ENCODE measurements at places on chromosomes 3 and 15.

GRCh38 chr15:76431971-76432370 is 95.4 kb downstream of the ISL2 start:
- DNase-seq, result no peak

GRCh38 chr3:170055209-170055608 is 17.4 kb downstream of the GPR160 start:
- DNase-seq, result no peak

DNA sequence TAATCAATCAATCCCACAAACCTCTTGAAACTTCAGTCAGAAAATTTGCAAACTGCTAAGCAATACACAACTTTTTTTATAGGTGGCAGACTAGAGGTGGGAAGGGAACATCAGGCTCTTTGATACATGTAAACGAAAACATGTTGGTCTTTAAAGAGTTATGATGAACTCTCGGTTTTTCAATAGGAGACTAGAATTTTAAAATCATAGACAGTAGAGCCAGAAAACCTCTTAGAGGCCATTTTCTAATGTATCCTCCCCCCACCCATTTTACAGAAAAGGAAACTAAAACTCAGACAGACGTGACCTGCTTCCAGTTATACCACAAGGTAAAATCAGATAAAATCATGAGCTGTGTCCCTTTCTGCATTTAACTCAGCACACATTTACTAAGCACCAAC is 179.1 kb upstream of the LPP start:
- DNase-seq, result no peak

- no peak for DNase-seq
Measured at GRCh38 chr3:128190501-128190900, 37.2 kb downstream of the EEFSEC start.
